ENCODE measurements at places on chromosomes 5 and 9. TPM values are rescaled to one million over a fixed set of nuclear protein-coding genes. Genes with fewer than 3 reads are reported as not detected.

DNA sequence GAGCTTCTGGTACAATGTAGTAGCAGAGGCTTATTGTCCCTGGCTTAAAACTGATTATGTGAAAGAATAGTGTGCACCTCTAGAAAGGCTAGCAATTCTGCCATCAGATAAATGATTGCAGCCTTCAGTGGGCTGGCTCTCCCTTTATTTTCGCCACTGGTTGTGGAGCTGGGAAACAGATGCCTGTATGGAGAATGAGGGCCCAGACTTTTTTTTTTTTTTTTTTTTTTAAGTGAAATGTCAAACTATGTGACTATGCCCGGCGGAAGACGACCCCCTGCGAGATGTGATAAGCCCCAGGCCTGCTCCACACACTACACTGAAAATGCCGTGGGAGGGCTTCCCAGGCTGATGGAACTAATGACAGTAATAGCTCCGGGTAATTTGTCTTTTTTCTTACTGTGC is 28.7 kb downstream of the ISL1 start:
- no peak for DNase-seq

GRCh38 chr5:7714119-7714518 is 136.8 kb downstream of the CFAP90 start:
- no peak for DNase-seq

DNA sequence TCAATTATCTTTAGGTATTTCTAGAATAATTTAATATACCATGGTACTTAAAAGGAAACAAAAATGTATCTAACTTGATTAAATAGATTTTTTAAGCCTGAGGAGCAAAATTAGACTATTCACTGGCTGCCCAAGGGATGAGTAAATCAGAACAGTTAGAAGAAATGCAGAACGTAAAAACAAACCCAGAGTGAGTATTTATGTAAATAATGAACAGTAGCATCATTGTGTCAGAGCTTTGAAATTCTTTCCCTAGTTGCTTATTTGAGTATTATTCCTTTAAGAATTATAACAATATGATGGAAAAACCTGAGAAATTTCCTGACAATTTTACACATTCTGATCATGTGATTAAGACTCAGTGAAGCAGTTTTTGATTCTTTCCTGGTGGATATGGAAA is 200.9 kb downstream of the GDNF start:
- DNase-seq: no peak

DNA sequence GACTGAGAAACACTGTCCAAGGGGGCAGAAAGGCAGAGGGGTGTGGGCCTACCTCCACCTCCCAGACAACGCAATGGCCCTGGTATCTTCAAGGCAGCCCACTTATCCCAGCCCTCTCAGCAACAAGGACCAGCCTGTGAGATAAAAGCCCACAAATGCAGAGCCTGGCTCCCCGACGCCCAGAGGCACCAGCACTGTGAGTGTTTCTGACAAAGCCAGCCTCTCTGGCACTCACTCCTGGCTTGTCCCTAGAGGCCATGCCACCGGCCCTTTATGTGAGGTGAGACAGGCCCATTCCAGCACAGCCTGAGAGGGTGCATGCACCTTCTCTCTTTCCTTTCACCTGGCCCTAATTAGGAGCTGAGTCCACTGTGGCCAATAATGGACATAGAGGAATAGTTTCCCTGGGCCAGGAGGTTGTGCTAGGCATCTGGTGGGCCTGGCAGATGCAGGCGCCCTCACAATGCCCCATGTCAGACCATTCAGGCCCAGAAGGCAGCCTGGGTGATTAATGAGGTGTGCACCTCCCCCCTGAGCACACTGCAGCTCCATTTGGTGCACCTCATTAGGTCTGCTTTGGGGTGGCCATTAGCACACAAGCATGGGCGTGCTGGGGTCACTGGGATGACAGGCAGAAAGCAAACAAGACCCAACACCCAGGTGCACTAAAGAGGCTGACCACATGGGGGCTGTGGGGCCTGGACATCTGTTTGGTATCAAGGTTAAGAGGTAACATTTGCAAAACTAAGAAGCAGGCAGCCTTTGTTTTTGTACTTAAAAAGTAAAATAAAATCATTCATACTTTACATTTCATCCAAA is 176.0 kb downstream of the MED10 start:
- no peak for DNase-seq

DNA sequence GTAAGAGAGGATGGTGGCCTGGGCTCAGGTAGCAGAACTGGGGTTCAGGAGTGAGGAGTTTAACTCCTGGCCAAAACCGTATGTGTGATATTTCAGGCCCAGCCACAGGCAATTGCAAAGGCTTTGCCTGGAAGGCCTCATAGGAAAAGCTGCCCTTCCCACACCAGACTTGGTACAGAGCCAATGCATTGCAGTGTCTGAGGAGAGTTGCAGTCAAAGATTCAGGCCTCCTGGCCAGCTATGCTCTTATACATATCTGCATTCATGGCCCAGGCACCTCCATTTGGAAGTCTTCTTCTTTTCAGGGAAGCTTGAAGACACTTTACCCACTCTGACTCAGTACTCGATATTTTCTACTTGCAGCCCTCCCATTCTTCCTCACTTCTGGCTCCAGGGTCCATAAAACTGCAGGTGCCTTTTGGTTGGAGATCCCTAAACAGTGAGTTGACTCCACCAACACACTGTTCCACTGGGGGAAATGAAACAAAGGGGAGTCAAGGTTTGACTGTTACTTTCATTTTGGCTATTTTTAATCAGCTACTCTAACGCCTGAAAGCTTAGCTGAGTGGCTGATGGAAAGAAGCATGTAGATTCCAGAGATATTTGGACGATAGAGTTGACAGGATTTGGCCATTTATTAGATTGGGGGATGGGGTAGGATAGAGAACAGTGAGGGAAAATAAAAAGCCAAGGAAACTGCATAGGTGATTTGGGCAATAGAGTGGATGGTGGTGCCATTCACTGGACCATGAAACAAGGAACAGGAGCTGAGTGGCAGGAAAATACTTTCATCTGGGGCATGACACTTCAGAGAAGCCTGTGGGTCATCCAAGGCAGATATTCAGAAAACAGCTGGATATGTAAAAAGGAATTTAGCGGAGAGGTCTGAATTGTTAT is 30.6 kb upstream of the IL33 start:
- DNase-seq: no peak

GRCh38 chr5:42542106-42542505 is 118.9 kb downstream of the GHR start:
- no peak for DNase-seq

DNA sequence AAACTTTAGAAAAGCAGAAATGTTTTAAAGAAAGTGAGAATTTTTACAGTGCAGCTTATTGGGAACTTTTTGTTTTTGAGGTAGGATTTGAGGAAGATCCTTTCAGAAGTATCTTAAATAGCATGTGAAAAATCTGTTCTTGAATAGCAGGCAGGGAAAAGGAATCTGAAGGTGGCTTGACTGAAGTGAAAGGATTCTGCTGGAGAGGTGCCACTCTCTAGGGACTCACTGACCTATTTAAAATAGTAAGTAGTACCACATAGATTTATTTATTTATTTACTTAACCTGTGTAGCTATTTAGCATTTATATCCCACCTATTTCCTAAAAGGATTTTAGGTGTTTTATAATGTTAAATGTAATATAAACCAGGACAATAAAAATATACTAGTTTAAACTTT is 69.1 kb downstream of the NIPBL start:
- no peak for DNase-seq

GRCh38 chr5:171080186-171080938 is 218.5 kb downstream of the RANBP17 start:
- DNase-seq: no peak

- no peak for DNase-seq
Observed at GRCh38 chr5:180080486-180081280, 9.1 kb upstream of the RNF130 start.

The LVRN gene
- total RNA-seq: 1.3 TPM

GRCh38 chr9:120366644-120367019 is 213.3 kb downstream of the CDK5RAP2 start:
- DNase-seq: no peak

- DNase-seq: no peak
Observed at GRCh38 chr9:81032030-81032572, 657.2 kb downstream of the TLE1 start.

GRCh38 chr9:70385426-70385825 is 29.0 kb downstream of the KLF9 start:
- DNase-seq: no peak

- no peak for DNase-seq
Observed at GRCh38 chr5:159566832-159567231, 236.5 kb upstream of the IL12B start.

- no peak for DNase-seq
Observed at GRCh38 chr9:13957089-13957488, 356.9 kb downstream of the NFIB start.

The BNC2 gene
- total RNA-seq: 15.0 TPM

DNA sequence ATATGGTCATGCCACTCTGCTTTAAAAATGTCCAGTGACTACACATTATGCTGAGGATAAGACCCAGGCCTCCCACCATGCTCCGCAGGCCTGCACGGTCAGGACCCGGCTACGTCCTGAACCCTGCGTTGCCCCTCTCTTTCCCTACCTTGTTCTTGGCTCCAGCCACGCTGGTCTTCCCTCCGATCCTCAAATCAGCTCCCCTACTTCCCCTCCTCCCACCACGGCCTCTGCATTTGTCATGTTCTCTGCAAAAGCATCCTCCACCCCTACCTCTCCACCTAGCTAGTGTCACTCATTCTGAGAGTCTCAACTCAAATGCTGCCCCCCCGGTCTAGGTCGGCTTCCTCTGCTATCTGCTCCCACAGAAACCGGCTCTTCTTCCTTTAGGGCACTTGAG is 11.2 kb downstream of the GPX3 start:
- DNase-seq: no peak

GRCh38 chr5:128015478-128015877 is 68.1 kb upstream of the SLC12A2 start:
- no peak for DNase-seq

All from lower lobe of right lung (tissue), 2 donors.